ENCODE measurements at places on chromosomes 4 and X.

GRCh38 chr4:189787216-189788031 is 153.2 kb upstream of the FRG1 start:
- no peak for DNase-seq

DNA sequence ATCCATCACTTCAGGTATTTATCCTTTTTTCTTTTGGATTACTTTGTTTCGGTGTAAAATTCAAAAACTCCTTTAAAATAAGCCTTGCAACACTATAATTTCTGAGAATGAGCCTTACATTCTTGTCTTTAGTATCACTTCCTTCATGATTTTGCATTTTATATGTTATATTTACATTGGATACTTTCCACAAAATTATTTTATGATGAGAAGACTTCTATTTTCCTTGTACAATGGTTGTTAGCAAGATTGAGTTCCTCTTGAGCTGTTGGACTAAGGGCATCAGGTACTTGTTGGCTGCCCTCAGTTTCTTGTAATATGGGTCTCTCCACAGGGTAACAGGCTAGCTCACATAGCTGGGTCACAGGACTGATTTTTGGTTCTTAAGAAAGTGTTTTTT is 22.7 kb upstream of the HPGDS start:
- DNase-seq: no peak

DNA sequence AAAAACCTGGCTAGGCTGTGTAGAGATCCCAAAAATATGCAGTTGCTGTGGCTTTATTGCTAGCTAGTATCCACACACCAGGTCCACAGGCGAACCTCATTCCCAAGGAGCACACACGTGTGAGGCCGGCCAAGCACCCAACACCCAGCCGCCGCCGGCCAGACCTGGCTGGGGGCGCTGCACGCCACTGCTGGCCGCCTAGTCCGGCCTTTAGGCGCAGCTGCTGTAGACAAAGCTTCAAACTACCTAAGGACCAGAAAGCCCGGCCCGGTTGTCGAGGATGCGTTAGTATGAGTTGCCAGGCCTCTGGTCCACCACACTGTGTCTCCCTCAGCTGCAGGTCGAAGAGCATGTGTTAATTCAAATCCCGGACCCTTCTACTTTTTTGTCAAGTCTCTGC is 3.1 kb downstream of the POU3F4 start:
- DNase-seq: no peak

DNA sequence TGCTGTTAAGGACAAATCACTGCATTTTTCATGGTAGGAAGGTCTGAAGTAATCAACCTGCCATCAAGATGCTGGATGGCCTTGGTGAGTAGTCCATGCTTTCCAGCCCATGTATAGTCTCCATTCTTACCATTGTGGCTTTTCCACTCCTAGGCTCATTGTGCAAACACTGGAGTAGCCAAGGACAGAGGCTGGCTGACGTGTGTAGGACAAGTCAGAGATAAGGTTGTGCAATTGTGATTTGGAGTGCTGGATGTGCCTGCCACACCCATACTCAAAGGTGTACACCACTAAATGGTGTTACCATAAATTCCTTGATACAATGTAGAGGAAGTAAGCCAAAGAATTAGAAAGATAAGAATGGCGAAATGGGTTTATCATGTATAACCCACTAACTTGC is 26.3 kb upstream of the RADX start:
- DNase-seq: no peak

DNA sequence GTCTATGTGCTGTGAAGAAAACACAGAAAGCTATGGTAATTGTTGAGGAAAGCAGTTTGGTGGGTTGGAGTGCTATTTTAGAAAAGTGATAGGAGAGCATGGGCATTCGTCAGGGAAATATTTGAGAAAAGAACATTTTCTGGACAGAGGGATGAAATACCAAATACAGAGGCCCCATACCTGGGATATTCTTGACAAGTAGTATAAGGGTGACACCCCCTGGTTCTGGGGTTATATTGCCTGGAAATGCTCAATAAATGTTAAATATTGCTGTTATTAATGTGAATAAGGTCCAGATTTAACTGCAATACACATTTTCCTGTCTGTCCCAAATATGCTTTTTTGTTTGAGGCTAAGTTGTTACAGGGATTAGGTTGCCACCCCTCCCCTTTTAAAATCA is 42.9 kb downstream of the WWC2 start:
- DNase-seq: no peak

DNA sequence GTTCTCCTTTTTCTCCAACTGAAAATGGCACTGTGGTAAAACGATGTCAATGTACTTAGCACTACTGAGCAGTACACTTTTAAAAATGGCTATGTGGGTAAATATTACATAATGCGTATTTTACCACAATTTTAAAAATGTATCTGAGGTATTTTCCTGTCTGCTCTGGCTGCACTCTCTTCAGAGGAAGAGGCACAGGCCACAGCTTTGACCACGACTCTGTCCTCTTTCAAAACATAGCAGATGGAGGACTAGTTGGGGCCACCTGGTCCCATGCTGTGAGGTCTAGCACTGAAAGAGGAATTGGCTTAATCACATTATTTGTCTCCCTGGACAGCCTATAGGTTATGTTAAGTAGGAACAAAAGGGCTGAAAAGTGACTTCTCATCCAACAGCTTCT is 5.2 kb downstream of the KCNE5 start:
- DNase-seq: no peak

DNA sequence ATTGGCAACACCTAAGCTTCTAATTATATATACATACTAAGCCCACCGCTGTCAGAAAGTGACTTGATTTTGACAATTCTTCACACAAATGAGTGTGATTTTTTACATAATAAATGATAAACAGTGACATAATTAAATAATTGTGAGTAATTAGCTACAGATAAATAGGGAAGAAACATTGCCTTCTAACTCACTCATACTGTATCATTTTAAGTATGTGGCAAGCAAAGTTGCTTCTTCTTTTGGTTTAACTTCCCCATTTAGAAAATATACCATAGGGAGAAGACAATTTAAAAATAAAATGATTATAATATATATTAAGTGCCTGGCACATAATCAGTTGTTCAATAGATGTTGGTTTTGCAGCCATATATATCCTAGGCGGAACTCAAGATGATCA is 644.2 kb downstream of the FSTL5 start:
- no peak for DNase-seq

GRCh38 chrX:8192276-8192675 is 21.2 kb upstream of the VCX2 start:
- no peak for DNase-seq

DNA sequence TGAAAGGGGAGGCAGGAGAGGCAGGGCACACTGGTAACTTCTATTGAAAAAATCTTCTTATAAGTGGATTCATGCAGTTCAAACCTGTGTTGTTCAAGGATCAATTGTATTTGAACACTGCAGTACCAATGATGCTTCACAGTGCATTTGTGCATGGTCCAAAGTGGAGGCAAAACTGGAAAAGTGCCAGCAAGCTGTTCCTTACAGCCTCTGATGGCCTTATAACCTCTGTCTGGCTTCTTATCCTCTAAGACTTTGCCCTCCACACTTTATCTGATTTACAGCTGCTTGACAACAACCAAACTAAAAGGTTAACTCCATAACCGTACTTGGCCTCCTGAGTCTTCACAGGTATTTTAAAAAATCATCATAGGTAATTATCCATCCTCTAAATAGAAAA is 40.4 kb downstream of the MAGEB17 start:
- DNase-seq: no peak
